ENCODE measurements at places on chromosomes 2 and 18.
A peak's percentile ranks its signal among the peaks of the same experiment; 100 is the strongest.

- no peak for DNase-seq
Observed at GRCh38 chr18:11179959-11180519, 30.7 kb upstream of the PIEZO2 start.

DNA sequence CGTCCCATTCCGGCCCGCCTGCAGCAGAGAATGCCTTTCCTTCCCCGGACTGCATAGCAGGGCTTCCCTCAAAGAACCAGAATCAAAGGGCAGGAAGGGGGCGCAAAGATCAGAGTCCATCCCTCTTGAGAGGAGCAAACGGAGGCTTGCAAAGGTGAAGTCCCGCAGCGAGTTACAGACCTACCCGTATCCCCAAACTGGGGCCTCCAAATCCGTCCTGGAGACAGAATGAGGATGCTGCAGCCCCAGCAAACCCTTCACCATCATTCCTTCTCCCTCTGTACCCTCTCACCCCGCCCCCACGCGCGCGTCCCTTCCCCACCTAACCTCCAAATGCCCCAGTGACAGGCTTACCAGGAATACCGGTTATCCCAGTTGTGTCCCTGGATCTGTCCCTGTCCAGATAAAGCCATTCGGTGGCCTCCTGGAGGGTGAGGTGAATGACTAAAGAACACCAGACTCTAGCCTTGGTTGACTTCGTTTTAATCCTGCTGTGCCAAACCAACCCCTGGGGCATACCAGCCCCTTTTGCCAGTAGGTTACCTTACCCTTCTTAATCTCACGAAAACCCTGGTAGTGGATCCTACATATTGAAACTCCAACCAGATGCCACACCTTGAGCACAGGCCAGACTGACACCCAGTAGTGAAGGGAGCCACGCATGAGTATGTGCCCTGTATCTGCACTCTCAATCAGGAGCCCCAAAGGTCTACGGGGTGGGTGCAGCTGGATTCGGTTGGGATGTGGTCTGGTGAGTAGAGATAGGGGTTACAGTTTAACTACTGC, 961 bp upstream of the SLC40A1 start:
- no peak for DNase-seq

- no peak for DNase-seq
Observed at GRCh38 chr2:136356125-136357006, 238.4 kb upstream of the CXCR4 start.

- DNase-seq = no peak
Observed at GRCh38 chr2:96493072-96493471, 12.1 kb downstream of the NEURL3 start.

DNA sequence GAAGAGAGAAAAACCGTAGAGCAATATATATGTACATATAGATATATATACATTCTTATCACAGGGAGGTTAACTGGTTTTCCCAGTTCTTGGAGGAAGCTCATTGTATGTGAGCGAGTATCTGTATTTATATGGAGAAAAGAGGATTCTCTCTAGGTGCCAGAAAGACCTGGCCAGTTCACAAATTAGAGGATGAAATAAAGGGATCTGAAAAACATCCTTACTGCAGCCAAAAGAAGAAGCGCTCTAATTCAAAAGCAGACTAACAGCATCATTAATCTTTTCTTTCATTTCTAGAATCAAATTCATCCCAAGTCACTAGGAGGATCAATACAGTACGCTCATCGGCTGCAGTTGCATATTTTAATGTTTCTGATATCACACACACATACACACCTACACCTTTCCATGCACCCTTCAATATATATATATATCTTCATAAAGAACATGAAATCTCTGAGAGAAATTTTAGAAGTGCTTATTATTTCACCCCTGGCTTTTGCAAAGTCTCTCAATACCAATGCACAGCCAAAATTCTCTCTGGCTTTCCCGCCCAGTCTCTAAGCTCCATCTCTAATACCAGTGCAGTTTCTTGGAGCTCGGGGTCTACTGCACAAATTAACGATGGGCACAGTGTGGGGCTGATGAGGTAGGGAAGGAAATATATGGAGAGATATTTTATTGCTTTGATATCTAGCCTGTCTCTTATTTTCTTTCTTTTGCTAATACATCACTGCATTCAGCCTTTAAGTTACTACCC, 731 bp downstream of the NRXN1 start:
- no peak for DNase-seq

- no peak for DNase-seq
Observed at GRCh38 chr2:174486563-174487107, at the start of gene GPR155. GPR155 (minus strand) TSS chr2:174487029; CDS start chr2:174481956, 5,073 bp downstream.

DNA sequence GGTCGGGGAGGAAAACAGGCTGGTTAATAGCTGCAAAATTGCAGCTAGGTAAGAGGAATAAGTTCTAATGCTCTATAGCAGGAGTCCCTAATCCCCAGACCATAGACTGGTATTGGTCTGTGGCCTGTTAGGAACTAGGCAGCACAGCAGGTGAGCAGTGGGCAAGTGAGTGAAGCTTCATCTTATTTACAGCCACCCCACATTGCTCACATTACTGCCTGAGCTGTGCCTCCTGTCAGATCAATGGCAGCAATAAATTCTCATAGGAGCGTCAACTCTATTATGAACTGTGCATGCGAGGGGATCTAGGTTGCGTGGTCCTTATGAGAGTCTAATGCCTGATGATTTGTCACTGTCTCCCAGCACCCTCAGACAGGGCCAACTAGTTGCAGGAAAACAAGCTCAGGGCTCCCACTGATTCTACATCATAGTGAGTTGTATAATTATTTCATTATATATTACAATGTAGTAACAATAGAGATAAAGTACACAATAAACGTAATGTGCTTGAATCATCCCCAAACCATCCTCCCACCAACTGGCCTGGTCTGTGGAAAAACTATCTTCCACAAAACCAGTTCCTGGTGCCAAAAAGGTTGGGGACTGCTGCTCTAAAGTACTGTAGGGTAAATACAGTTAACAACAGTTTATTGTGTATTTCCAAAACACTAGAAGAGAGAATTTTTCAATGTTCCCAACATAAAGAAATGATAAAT, 91.7 kb upstream of the TFCP2L1 start:
- no peak for DNase-seq

DNA sequence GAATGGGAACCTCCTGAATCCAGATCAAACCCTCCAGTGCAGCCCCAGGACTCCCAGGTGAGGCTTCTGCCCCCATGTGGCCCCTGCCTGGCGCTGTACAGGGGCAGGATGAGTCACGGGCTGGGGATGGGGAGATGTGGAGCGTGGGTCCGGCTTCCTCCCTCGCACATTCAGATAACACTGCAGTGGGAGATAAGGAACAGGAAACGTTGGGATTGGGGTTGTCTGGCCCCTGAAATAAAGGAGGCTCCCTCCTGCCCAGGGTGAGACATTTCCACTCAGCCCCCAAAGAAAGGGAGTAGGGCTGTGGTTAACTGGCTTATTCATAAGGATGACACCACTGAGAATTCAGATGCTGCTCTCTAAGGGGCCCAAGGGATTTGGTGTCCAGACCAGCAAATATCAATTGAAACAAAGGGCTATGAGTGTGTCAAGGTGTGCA, 30.7 kb downstream of the IGFBP5 start:
- no peak for DNase-seq

DNA sequence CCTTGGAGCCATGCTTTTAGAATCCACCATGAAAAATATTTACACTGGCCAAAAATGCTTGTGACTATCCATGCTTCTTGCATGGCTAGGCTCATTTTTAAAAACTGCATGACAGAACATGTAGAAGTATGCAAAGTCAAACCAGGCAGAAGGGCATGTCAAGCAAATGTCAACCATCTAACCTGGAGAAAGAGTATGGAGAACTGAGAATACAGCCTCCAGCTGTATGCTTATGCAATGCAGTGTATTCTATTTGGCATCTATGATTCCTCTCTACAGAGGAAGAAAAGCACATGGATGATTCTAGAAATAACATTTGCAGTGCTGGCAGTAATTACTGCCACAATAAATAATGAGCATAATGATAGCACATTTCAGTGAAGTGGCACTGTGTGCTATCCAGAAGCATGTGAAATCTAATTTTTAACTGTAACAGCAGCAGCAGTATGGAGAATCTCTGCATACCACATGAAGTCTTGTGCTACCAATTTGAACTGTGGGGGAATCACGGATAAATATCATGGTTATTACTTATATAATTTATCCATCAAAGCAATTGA, 87.3 kb upstream of the CCDC141 start:
- no peak for DNase-seq

DNA sequence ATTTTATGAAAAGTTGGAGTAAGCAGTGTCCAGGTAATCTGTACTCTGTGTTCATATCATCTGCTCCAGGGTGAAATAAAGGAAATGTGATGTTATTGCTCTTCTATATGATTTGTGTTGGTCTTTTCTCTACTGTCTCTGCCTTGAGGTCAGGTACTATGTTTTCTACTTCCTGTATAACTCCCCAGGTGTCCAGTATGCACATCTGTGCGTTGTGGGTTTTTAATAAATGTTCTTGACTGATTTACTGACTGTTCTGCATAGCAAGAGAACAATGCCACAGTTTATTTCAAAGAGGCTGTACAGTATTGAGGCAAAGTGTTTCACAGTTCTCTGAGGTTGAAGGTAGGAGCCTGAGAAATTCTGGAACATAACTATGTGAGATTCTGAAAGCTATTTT, 89.7 kb downstream of the BABAM2 start:
- DNase-seq = no peak

DNA sequence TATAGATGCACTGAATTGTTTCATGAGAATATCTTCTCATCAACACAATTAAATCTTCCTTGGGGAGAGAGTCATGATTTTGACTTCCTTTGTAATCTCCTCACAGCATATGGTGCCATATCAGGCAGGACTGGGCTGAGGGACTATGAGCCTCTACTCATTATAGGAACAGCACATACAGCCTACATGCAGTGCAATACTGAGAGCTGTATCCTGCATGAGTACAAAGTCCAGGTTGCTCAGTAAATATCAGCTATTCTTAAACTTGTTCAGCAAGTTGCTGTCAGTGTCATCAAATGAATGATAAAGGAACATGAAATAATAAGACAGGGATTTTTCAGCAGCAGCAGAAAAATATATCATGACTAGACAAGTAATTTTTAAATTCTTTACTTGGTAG, 10.8 kb downstream of the DLGAP1 start:
- no peak for DNase-seq

DNA sequence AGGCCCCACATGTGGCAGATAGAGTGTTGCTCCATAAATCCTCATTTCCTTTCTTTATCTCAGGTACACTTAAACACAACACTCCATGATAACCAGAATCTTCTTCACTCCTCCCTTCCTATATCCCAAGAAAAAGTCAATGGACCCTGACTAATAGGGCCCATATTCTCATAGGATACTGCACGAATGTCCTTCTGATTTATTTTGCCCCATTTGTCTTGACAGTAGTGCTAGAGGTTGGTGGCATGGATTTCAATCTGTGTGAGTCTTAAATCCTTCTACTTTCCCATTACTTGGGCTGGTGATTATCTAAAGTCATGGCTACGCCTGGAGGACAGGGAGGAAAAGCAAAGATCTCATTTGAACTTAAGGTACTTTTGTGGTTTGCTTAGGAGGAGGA, 156.0 kb downstream of the ACOXL start:
- no peak for DNase-seq

DNA sequence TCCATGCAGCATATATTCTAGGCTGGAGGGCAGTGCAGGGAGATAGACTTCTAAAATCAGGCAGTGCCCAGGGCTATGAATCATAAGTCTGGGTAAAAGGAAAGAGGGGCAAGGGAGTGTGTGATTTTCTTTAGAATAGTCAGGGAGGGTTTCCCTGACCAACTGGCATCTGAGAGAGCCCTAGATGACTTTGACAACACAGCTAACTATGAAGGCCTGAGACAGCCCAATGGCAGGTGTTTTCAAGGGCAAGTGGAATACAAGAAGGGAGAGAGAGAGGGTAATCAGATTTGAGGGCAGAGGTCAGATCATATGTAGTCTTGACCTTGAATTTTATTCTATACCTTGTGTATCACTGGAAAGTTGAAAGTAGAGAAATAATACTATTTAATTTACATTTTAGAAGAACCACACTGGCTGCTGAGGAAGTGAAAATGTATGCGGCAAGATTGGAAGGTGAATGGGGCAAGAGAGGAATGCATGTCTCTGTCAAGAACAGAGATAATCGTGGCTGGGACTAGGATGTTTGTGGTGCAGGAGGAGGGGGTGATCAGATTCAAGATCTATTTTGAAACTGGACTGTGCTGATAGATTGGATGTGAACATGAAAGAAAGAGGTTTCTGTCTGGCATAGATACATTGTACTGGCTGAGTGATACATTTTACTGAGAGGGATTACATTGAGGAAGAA, 1.9 kb upstream of the ITGB6 start:
- DNase-seq = no peak

- DNase-seq = no peak
Observed at GRCh38 chr18:38635709-38636430, 1070.3 kb upstream of the CELF4 start.

- no peak for DNase-seq
Observed at GRCh38 chr2:52821631-52822030, 946.0 kb upstream of the CHAC2 start.

- DNase-seq = peak; percentile 44
Observed at GRCh38 chr2:241271706-241272302, 43.7 kb downstream of the HDLBP start.

DNA sequence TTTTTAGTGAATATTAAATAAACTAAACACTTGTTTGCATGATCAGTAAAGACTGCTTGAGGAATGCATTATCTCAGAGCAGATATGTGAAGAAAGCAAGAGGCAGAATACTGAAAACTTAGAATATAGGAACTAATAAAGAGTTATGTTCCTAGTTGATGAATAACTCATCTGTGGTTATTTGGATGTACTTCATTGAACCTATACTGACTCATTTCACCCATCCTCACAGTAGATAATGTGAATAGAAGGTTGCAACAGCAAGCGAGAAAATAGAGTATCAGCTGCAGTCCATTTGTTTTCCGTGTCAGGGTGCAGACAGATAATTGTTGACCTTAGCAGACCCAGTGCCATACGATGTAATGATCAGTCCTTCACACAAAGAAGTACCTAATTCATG, 945.7 kb upstream of the LRRTM1 start:
- no peak for DNase-seq

GRCh38 chr18:54323970-54324369, 33.7 kb downstream of the STARD6 start:
- DNase-seq = no peak

DNA sequence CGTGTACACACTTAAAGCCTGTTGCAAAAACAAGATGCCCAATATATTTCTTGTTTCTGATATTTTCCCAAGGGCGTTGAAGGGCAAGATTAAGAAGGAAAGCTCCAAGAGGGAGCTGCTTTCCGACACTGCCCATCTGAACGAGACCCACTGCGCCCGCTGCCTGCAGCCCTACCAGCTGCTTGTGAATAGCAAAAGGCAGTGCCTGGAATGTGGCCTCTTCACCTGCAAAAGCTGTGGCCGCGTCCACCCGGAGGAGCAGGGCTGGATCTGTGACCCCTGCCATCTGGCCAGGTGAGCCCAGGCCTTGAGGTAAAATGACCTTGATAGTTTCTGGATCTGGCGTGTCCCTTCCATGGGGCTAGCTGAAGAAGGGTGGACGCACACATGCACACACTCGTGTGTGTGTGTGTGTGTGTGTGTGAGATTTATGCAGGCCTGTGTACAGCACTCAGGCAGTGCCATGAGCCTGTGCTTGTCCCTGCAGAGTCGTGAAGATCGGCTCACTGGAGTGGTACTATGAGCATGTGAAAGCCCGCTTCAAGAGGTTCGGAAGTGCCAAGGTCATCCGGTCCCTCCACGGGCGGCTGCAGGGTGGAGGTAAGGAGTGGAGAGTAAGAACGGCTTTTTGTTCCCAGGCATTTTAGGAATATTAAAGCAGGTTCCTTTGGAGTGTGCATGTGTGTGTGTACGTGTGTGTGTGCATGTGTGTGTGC, 23.6 kb downstream of the MLPH start:
- no peak for DNase-seq

- no peak for DNase-seq
Observed at GRCh38 chr18:79819064-79819967, 21.6 kb downstream of the KCNG2 start.
